ENCODE measurements at places on chromosomes 3 and 15.

DNA sequence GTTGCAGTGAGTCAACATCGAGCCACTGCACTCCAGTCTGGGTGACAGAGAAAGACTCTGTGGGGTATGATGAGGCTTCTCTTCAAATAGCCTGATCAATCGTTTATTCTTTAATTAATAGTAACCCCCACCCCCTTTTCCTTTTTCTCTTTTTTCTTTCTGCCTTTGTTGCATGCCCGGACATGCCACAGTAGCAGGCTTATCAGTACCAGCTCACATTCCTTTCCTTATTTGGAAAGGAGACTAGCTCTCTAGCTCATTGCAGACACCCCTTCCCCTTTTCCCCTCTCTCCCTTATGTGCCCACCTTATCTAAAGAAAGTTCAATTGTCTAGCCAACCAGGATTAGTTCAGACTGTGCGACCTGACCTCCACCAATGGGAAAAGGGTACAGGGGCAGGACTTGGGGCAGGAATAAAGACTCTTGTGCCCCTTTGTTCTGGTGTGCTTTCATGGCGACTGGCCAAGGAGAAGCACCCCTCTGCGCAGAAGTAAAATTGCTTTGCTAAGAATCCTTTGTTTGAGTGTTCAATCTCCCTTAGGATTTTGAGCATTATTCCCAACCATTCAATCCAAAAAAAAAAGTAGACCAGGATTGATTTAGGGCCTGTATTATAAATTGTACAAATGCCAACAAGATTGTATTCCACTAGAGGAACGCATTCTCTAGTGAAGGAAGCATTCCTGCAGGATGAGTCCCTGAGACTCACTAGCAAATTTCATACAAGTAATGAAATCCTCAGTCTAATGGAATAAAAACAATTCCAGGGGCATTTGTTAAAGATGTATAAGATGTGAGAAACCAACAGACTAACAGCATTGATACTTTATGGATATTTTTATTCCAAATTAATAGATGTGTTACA is 95.8 kb upstream of the SNRPN start:
- no peak for DNase-seq

DNA sequence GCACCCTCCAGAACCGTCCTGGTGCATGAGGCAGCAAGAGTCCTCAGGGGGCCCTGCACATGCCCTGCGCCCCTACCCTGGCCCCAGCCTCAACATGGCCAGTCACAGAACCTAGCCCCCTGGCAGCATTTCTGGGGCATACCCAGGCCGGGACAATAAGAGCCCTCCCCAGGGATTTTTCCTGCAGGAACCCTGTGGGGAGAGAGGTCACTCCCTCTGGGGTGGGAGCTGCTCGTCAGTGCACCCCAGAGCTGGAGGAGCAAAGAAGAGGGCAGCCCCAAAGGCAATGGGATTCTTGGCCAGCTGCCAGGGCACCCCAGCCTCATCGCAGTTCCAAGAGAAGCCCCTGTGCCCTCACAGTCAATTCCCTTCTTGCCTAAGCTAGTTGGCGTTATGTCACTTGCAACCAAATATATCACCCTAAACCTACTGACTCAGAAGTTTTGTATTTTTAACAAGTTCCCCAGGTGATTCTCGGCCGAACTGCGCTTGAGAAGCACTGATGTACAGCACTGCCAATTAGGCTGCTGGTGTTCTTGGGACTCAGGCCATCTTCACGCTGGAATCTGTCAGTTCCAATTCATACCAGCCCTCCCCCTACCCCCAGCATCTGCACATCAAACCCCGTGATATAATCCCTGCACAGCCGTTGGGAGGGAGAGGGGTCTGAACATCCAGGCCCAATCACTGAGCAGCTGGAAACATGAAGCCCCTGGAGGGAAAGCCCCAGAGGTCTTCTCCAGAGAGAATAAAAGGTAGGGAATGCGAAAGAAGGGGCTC is 87.5 kb upstream of the PRR20G start:
- no peak for DNase-seq

GRCh38 chr3:171309906-171310359 is 150.3 kb downstream of the TNIK start:
- DNase-seq = no peak

GRCh38 chr15:60464836-60465630 is 13.9 kb downstream of the ICE2 start:
- DNase-seq = no peak
